ENCODE measurements at places on chromosomes 3 and 15. TPM values are rescaled to one million over a fixed set of nuclear protein-coding genes. Genes with fewer than 3 reads are reported as not detected.

DNA sequence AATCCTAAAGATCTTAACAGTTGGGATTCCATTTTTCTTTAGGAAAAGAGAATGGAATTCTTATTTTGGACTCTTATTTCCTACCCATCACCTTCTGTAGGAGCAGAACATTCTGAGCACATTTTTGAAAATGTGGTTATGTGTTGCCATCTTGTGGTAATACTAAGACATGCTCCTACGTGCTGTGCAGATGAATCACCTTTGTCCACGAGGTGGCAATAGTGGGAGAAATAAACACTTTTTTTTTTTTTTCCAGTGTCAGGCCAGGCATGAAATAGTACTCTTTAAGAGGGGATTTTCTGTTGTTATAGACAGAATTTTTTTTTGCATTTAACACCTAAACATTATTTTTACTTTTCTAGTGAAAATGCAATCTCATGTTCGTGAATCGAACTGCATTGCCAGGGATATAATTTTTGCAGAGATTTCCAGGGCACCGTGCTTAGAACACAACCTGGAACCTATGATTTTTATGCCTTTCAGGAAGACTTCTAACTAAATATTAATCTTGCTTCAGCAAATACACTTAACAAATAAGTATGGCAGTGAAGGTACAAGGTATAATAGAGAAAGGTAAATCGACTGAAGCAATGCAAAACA, 196.6 kb downstream of the GAP43 start:
- DNase-seq, result peak; percentile 61

- DNase-seq, result no peak
Measured at GRCh38 chr3:68757157-68757556, 175.2 kb downstream of the TAFA4 start.

DNA sequence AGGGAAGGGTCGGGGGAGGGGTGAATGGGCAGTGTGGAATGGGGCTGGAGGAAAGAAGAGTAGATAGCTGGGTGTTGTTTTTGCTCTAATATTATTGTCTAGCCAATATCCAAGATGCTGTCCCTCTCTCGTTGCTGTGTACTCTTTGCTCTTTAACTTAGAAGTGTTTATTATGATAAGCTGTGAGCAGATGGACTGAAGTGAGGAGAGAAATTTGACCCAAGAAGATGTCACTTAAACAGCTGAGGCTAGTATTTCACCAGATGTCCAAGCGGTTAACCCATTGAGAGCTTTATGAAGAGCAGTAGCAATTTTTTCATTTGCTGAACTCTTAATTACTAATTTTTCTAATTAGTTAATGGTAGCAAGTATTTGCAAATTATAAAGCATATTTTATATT, 212.2 kb upstream of the TP63 start:
- DNase-seq, result no peak

GRCh38 chr3:24810881-24811280, 316.2 kb upstream of the THRB start:
- no peak for DNase-seq

DNA sequence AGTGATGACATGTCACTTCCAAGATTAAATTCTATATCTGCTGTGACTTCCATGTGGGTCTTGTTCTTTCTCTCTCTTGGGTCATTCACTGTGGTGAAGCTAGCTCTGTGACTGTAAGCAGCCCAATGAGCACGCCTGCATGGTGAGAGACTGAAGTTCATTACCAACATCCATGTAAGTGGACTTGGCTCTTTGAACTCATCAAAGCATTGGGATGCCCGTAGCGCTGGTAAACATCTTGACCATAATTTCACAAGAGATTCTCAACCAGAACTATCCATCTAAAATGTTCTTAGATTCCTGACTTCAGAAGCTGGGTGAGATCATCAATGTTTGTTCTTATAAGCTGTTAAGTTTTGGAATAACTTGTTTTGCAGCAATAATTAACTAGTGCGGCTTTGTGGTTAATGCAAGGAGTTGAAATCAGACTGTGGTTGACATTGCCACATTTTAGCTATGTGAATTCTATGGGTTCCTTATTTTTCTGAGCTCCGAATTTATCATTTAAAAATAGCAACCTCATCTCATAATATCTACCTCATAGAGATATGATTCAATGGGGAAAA, 31.6 kb upstream of the LRRC3B start:
- no peak for DNase-seq

DNA sequence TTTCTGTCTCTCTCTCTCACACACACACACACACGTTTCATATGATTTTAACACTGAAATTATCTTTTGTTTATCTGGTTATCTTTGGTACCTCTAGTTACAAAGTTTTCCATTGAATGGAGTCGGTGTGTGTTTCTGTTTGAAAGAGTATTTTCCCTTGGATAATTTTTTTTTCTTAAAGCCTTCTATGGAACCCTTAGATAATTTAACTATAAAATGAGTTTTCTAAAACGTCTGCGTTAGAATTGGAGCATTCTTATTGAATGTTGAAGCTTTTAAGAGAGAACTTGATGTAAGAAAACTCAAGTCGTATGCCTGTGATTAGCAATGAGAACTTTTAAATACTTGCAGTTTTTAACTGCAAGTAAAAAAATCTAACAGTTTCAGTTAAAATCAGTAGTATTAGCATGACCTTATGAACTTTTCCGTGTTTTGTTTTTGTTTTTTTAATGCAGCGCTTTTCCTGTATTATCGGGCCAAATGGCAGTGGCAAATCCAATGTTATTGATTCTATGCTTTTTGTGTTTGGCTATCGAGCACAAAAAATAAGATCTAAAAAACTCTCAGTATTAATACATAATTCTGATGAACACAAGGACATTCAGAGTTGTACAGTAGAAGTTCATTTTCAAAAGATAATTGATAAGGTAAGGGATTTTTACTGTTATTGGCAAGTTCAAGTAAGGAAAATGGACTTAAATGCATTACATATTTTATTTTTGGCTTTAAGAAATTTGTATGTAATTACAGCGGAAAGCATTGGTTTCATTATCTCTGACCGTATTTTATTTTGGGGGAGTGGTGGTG, 3.0 kb downstream of the SMC4 start:
- DNase-seq, result no peak

DNA sequence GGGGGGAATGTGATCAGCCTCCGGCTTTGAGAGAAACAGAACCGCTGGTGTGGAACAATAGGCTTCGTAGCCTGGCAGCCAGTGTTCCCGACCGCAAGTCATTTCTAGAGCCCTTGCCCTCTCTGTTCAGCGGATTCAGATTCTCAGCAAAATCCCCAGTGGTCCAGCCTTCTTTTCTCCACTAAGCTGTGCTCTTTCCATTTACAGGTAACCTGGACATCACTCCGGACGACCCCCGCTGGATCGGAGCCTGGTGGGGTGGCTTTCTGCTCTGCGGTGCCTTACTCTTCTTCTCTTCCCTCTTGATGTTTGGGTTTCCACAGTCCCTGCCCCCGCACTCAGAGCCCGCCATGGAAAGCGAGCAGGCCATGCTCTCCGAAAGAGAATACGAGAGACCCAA, 250.6 kb downstream of the SLCO3A1 start:
- DNase-seq, result no peak

DNAJA4 gene
- total RNA-seq, result 32.6 TPM

Measured in CD8-positive, alpha-beta memory T cell (primary cell).